ENCODE measurements at places on chromosomes 5 and 9. TPM values are rescaled to one million over a fixed set of nuclear protein-coding genes. Genes with fewer than 3 reads are reported as not detected.

GRCh38 chr5:463301-463700, 20.3 kb downstream of the EXOC3 start:
- DNase-seq, result no peak

Gene NRARP
- 0.32 TPM for total RNA-seq

GRCh38 chr5:34053133-34053532, 10.1 kb upstream of the C1QTNF3 start:
- peak; percentile 28 for DNase-seq

DNA sequence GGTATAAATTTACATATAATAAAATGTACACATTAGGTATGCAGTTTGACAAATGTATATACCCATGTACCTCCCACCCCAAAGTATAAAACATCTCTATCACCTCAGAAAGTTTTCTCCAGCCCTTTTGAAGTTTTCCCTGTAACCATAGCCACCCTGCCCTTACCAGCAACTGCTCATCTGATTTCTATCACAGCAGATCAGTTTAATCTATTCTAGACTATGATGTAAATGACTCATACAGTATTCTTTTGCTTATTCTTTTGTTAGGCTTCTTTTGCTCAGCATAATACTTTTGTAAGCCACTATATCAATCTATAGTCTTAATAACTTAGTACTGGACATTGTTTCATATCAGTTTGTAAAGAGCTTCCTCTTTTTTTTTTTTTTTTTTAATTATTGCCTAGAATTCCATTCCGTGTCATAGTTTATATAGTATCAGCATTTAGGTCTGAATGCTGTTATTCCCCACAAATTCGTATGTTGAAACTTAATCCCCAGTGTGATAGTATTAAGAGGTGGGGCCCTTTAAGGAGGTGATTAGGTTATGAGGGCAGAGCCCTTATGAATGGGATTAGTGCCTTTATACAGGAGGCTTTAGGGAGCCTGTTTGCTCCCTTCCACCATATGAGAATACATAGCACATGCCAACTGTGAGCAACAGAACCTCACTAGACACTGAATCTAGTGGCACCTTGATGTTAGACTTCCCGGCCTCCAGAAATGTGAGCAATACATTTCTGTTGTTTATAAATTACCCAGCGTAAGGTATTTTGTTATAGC, 20.3 kb downstream of the MELK start:
- no peak for DNase-seq

Gene ANKDD1B
- 0.32 TPM for total RNA-seq

- DNase-seq, result no peak
Measured at GRCh38 chr5:158634714-158635113, 465.0 kb downstream of the EBF1 start.

Gene RRAGA
- total RNA-seq, result 55.3 TPM

GRCh38 chr9:127949827-127950512, 12.3 kb upstream of the DPM2 start:
- DNase-seq, result no peak

- no peak for DNase-seq
Measured at GRCh38 chr5:139113892-139114291, 84.3 kb downstream of the SIL1 start.

GRCh38 chr5:107272954-107273353, 397.8 kb downstream of the EFNA5 start:
- DNase-seq, result no peak

Gene PRSS3
- total RNA-seq, result 3.9 TPM

DNA sequence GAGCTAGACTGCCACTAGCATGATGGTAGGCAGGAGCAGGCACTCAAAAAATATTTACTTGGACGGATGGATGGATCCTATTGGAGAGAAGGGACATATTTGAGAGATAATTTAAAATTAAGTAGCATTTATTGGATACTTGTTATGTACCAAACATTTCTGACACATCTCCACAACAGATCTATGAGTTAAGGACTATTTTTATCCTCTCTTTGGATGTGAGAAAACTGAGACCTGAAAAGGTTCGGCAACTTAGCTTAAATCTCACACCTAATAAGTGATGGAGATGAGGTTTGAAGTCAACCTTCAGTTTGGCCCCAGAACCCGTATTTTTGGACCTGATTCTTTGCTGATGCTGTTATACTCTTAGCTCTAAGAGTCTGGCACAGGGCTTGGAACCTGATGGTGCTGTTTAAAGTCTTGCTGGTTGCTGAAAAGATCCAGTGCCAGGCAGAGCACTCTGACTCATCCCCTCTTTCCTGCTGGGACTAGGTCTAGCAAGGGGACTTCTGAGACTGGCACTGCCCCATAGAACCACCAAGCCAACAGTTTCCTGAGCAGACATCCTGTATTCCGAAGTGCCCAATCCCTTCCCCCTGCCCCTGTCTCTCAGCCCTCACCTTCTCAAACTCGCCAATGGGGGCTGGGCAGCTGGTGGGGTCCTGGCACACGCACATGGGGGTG, 15.6 kb downstream of the SPARC start:
- DNase-seq, result peak; percentile 64

DNA sequence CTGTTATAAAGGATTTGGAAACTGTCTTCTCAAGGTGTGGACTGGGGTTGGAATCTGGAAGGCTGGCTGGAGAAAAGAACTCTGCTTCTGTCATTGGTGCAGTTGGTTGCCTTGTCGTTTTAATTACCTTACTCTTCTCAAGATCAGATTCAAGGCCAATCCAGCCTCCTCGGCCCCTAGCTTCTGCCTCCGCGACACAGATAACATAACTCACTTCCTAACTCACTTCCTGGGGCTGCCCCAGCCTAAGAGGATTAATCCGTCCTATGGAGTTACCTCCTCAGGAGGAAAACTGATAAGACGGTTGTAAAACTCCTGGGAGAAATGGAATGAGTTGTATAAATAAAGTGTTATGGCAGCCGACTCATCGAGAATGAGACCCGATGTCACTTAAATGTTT, 389.1 kb upstream of the WWC1 start:
- DNase-seq, result no peak

Gene IFNE
- 2.3 TPM for total RNA-seq

GRCh38 chr9:124330011-124330697, 72.4 kb downstream of the NEK6 start:
- DNase-seq, result no peak

- DNase-seq, result peak; percentile 48
Measured at GRCh38 chr9:133609311-133610098, at the start of gene FAM163B. TSS of gene FAM163B (minus strand) at chr9:133609389. CDS start at chr9:133580223, 29,166 bp downstream.

Gene CCL27
- total RNA-seq, result not detected

DNA sequence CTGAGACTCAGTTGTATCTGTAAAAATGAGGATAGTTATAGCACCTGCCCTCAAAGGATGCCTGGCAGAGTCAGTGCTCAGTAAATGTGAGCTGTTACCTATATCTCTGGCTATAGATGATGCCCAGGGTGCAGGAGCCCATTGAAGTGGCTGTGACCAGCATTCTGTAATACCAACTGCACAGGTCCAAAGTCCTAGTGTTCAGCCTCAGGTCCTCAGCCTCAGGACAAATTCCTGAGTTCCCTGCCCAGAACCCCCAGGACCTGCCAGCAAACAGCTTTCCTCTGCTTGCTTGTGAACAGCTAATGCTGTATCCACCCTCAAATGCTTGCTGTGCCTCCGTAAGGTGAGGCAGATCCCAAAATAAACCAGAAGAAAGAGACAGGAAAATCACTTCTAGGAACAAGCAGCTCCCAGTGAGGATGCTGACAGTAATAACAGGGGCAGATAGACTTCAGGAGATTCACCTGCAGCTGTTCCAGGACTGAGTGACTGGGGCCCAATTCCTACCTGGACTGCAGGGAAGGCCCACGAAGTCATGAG, 80.8 kb downstream of the SIL1 start:
- DNase-seq, result no peak

- DNase-seq, result peak; percentile 61
Measured at GRCh38 chr5:138905541-138905940, 30.4 kb upstream of the LRRTM2 start.

GRCh38 chr5:170483701-170484458, 19.9 kb upstream of the KCNIP1 start:
- no peak for DNase-seq

GRCh38 chr5:67831048-67831447, 384.5 kb upstream of the PIK3R1 start:
- no peak for DNase-seq

DNA sequence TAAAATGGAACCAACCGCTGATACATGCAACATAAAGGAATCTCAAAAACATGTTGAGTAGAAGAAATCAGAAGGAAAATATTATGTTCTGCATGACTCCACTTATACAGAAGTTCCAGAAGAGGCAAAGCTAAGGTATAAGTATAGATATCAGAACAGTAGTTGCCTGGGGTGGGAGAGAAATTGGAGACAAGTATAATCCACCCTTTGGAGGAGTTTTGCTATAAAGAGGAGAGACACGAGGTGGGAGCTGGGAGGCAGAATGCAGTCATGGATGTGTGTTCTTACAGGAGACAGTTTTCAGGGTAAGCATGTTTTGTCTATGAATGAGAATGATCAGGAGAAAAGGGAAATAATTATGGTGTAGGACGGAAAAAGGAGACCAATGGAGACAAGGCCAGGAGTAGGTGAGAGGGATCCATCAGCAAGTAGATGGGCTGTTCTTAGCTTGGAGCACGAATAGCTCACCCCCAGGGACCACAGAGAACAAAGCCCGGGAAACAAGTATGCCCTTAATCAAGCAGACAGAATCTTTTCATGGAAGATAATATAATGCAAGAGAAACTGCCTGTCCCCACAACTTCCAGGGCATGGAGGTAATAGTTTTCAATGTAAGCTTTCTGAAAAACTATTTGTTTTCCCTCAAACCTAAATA, 72.2 kb downstream of the MED27 start:
- DNase-seq, result no peak

Gene ADRA1B
- total RNA-seq, result 0.43 TPM

Gene HTR4
- total RNA-seq, result not detected

GRCh38 chr5:138733509-138733908, 19.7 kb upstream of the CTNNA1 start:
- DNase-seq, result no peak

- no peak for DNase-seq
Measured at GRCh38 chr9:81379655-81380054, 309.7 kb downstream of the TLE1 start.

GRCh38 chr9:115923903-115924668, 229.5 kb upstream of the PAPPA start:
- peak; percentile 99 for DNase-seq

DNA sequence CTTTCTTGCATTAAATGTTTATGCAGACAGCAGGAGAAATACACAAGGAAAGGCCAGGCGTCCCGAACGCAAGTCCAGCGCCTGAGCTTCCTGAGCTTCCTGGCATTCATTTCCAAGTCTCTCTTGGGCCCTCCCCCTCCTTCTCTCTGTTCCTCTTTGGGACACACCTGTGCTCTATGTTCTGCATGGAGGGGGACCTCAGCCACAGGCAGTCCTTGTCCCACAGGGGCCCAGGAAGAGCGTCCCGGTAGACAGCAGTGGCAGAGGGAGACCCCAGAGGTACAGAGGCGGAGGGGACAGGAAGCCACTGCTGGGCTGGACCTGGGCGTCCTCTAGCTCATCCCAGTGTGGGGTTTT, 221.3 kb downstream of the C9orf50 start:
- no peak for DNase-seq

All from fibroblast of villous mesenchyme (primary cell).